ENCODE measurements at places on chromosomes 13 and 19. TPM values are rescaled to one million over a fixed set of nuclear protein-coding genes. Genes with fewer than 3 reads are reported as not detected.

Gene KDM4B
- total RNA-seq: 21.4 TPM

Gene DCLK1
- total RNA-seq: 7.5 TPM

Gene ZNF805
- total RNA-seq: 15.8 TPM

Gene PRR22
- 1.1 TPM for total RNA-seq

DNA sequence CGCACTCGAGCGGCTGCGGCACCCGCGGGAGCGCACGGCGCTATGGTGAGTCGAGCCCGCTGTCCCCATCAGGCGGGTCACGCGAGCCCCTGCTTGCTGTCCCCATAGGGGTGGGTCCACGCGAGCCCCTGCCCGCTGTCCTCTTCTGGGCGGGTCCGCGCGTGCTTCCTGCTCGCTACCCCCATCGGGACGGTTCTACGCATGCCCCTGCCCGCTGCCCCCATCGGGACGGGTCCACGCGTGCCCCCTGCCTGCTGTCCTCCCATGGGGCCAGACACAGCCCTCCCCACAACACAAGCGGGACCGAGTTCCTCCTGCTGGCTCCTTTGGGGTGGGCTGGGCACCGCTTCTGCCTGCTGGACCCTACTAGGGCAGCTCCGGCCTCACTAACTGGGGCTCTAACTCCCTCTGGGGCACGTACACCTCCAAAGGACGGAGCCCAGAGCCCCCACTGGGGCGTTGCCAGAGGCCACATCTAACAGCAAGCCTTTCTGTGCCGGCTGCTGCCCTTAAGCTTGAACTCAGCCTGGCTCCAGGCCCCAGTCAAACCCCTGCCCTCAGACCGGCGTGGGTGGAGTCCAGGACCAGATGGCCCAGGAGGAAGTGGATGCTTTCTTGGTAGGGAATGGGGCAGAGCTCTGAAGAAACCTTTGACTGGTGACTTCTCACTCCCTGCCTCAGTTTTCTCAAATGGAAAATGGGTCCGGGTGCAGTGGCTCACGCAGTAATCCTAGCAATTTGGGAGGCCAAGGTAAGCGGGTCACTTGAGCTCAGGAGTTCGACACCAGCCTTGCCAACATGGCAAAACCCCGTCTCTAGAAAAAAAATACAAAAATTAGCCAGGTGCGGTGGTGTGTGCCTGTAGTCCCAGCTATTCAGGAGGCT lies 722 bp downstream of the COLGALT1 start:
- DNase-seq: peak; percentile 85

DNA sequence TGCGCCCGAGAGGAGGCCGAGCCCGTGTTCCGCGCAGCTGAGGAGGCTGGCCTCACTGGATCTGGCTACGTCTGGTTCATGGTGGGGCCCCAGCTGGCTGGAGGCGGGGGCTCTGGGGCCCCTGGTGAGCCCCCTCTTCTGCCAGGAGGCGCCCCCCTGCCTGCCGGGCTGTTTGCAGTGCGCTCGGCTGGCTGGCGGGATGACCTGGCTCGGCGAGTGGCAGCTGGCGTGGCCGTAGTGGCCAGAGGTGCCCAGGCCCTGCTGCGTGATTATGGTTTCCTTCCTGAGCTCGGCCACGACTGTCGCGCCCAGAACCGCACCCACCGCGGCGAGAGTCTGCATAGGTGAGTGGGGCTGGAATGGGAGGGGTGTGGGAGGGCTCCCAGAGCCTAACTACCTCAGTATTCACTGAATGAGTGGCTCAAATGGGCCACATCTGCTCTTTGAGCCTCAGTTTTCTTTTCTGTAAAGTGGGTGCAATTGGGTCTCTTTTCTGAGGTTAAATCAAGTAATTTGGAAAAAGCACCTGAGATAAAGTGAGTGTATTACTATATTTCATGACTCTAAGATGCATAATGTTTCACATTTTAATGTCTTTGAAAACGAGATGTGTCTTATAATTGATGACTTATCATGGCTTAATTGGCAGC lies 11.7 kb downstream of the GRIN2D start:
- DNase-seq: no peak

GRCh38 chr19:42191855-42192254 lies 25.6 kb downstream of the DEDD2 start:
- DNase-seq: no peak

DNA sequence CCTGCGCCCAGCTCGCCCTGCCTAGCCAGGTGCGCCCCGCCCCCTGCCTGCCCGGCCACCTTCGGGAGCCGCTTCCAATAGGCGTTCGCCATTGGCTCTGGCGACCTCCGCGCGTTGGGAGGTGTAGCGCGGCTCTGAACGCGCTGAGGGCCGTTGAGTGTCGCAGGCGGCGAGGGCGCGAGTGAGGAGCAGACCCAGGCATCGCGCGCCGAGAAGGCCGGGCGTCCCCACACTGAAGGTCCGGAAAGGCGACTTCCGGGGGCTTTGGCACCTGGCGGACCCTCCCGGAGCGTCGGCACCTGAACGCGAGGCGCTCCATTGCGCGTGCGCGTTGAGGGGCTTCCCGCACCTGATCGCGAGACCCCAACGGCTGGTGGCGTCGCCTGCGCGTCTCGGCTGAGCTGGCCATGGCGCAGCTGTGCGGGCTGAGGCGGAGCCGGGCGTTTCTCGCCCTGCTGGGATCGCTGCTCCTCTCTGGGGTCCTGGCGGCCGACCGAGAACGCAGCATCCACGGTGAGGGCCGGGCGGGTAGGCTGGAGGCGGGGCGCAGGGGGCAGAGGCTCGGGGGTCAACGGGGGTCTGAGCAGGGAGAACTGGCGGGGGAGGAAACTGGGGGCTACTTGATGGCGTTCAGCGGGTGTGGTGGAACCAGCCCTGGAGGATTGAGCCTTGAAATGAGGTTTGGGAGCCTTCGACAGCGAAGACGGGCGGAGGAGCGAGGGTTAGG lies at the start of gene SPINT2:
Gene SPINT2 (plus strand): TSS at position 88 of the 727 bp plus-strand sequence. CDS start 320 bp downstream, at position 408.
- no peak for DNase-seq

DNA sequence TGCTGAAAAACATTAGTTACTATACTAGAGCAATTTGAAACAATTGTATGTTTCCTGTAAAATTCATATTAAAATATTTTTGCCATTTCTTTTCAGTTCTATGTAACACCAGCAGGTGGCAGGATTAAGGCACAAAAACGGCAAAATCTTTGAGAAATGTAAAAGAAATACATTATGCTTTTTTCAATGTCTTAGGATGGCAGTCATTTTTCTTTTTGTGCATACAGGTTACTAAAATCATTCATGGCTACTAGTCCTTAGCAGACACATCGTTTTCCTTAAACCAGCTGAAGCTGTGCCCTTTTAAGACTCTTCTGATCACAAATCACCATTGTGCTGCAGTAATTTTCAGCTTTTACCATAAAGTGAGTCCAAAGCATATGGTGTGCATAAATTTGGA lies 800.7 kb upstream of the SLITRK5 start:
- DNase-seq: no peak

DNA sequence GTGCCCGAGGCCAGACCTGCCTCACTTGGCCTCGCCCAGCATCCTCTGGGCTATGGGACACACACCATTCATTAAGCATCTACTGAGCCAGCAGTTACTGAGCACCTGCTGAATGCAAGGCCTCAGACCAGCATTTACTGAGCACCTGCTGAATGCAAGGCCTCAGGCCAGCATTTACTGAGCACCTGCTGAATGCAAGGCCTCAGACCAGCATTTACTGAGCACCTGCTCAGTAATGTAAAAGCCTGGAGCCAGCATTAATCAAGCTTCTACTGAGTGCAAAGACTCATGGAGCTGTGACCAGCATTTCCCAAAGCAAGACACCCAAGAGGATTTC lies 3.7 kb downstream of the ATP8B3 start:
- DNase-seq: no peak

DNA sequence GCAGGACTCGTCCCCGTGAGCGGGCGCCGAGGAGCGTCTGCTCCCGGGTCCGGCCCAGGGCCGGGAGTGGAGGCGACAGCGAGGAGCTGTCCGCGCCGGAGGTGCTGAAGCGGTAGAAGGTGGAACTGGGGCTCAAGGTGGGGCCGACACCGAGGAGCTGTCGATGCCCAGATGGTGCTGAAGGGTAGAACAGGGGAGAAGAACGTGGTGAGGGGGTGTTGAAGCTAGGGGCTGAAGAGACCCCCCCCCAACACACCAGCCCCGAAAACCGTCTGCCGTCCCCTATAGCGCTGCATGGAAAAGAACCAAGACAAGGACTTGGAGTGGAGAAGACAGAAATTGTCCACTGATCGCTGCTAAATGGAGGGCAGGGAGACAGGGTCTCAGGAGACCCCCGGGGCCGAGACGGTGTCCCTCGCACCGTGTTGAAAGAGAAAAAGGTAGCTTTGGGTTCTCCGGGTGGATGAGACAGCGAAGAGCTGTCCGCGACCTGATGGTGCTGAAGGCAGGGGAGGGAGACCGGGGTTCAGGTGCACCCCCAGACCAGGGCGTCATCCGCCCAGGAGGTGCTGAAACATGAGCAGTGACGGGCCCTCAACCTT lies 7.1 kb upstream of the PDE4C start:
- no peak for DNase-seq

All from sigmoid colon (tissue), 7 donors.